ENCODE measurements at places on chromosomes 7 and 10.

DNA sequence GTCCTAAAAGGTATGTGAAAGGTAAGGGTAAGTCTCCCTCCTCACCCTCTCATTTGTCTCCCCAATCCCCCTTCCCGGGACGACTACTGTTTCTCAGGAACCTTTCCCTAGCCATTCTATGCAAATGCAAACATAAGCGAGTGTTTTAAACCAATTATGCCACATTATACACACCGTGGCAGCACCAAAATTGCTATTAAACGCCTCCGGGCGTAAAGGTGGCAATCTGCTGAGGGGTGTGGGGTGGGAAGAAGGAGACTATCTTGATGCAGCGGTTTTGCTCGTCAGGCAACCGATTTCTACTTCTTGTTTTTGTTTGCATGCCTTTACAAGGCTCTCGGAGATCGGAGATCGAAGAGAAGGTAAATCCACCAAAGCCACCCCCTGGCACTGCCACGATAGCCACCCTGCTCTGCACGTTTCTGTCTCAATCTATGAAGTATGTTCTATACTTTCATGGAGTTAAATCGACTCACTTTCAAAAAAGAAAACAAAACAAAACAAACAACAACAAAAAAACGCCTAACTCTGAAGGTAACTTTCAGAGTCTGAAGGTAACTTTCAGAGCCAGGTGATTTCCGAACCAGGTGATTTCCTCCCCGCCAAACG lies 46.0 kb upstream of the CDK1 start:
- DNase-seq = no peak

DNA sequence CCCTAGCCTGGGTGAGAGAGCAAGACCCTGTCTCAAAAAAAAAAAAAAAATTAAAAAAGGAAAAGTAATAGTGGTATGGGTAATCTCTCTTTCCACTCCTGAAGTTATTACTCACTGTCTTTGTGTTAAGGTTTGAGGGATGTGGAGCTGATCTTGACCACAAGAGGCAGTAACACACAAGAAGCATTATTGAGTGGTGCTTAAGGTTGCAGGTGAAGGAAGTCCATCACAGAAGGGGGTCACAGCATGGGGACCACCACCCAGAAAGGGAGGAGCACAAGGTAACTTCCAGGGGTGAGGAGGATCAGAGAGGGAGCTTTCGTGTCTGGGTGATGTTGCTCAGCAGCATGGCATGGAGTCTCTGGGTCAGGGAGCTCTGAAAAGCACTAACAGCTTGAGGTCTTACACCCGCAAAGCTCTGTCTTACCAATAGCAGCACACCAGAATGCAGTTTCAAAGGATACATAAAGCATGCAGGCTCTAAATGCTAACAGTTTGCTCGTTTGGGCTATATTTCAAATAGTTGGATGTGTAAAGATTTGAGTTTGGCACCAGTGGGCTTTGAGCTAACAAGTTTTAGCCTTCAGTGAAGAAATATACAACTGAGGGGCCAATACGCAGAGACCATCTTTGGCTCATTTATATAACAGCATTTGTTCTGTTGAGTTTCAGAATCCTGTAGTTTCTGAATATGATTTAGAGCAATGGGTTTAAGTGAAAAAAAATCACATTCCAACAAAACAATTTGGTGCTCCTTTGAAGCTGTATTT lies 100.4 kb upstream of the DNAJC1 start:
- peak; percentile 4 for DNase-seq

DNA sequence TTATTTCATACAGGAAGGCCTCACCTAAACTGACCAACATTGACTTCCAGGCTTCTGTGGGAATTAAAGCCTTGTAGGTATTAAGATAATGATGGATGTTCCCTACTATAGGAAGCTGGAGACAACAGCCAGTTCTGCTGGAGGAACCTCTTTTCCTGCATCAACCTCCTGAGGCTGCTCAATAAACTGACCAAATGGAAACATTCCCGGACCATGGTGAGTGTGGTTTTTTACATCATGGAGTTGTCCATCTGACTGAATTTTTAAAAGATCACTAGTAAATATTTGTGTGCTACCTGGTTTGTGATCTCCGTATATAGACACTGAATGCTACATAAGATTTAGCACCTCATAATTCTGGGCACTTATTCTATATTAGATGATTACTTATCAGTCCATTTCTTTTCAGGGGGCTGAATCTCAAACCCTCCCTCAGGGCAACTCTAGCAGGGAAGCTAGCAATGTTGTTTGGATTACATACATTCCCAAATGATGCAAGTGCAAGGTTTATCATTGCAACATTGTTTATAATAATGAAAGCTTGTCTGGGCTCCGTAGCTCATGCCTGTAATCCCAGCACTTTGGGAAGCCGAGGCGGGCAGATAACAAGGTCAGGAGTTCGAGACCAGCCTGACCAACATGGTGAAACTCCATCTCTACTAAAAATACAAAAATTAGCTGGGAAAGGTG lies 21.5 kb upstream of the SMKR1 start:
- no peak for DNase-seq

GRCh38 chr7:12623885-12624498 lies 53.5 kb downstream of the SCIN start:
- peak; percentile 64 for DNase-seq

DNA sequence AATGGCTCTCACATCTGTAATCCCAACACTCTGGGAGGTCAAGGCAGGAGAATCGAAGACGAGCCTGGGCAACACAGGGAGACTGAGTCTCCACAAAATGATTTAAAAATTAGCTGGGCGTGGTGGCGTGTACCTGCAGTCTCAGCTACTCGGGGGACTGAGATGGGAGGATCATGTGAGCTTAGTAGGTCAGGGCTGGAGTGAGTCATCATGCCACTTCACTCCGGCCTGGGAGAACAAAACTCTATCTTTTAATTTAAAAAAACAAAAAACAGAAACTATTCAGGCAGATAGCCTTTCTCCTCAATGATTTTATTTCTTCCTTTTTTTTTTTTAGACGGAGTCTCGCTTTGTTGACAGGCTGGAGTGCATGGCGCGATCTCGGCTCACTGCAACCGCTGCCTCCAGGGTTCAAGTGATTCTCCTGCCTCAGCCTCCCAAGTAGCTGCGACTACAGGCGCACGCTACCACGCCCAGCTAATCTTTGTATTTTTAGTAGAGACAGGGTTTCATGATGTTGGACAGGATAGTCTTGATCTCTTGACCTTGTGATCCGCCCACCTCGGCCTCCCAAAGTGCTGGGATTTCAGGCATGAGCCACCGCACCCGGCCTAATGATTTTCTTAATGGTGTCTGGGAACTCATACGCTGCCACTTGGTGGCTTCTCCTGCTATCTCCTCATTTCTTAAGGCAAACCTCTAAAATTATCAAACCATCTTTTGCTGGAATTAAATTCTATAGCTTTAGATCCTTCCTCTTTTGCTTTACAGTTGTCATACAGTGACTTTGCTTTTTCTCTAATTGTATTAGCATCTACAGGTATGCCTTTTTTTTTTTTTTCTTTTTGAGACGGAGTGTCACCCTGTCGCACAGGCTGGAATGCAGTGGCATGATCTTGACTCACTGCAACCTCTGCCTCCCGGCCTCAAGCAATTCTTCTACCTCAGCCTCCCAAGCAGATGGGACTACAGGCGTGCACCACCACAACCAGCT lies 22.9 kb downstream of the SRPK2 start:
- no peak for DNase-seq

DNA sequence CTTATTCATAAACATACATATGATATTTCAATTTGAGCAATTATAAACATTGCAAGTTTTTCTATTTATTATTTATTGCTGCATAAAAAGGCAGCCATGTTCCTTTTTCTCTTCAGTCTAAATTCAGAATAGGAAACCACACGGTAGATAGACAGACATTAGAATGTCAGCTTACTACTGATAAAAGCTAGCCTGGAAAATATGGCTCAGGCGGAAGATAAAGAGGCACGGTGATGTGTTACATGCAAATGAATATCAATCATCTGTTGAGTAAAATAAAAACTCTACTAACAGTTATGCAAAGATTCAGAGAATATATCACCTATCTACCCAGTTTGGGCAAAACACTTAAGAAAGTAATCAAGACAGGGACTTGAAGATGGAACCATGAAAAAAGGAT lies 73.5 kb upstream of the PDSS1 start:
- no peak for DNase-seq

GRCh38 chr10:99170116-99170675 lies 65.5 kb downstream of the HPSE2 start:
- no peak for DNase-seq

DNA sequence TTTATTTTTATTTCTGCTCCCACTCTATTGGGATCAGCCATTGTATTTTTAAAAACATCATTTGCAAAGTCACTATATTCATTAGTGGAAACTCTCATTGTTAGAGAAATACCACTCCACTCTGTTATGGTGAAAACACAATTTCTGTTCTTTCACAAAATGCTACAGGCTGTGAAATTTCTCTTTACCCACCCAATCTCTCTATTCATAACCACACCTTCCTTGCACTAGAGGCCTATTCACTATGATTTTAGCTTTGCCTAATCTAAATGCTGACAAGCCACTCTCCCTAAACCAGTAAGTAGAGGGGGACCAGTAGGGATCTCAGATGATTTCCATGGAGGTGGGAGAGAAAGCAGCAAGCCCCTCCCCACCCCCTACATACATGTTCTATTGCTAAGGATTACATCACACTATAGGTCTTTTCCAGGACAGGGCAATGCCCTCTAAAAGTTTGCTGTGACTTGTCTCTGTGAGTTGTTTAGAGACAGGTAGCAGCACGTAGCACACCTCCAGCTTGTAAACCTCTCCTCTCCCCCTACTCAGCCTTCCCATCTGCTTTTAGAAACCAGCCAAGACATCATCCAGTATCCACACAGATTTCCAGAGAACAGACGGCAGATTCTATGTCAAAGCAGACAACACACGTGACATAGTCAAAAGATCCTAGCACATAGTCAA lies 58.3 kb upstream of the PPP1R3C start:
- no peak for DNase-seq

DNA sequence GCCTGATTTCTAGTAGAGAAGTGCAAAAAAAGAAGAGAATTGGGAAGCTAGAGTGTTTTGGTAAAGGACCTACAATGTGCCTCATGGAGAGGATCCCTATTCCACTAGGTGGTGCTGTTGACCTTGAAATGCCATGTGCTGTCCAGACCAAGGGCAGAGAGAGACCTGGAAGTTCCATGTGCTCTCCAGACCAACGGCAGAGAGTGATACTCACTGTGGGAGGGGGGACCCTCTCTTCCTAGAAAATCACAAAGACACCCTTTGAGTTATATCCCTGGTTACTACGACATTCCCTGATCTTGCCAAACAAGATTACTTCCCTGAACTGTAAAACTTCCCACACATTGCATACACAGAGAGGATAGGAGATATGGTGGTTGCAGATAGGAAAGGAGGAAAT lies 212.7 kb upstream of the ZNF804B start:
- peak; percentile 74 for DNase-seq

DNA sequence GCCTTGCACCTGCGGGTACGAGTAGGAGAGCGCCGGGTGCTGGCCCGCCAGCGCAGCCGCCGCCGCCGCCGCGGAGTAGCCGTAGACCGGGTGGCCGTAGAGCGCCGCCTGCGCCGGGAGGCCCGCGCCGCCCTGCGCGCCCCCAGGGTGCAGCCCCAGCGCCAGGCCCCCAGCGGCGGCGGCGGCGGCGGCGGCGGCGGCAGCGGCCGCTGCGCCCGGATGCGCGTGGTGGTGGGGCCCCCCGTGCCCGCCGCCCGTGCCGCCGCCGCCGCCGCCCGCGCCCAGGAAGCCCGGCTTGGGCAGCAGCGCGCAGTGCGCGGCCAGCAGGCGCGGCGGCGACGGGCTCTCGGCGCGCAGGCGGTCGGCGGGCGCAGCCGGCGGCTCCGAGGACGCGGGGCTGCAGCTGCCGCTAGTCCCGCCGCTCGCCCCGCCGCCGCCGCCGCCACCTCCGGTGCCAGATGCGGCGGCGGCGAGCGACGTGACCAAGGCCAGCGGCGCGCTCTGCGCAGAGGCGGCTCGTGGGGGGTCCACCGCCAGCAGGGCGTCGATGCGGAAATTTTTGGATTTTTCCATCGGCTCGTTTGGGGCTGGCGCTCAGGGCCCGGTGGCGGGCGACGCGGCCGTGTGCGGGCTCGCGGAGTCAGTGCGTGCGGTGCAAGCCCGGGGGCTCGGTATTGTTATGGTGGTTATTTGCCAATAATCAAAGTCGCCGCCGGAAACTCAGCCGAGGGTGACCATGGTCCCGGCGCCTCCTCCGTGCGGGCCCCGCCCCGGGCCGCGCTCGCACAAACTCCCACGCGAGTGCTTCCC lies 480 bp downstream of the MNX1 start:
- no peak for DNase-seq

- no peak for DNase-seq
Observed at GRCh38 chr10:110020265-110020664, 12.5 kb downstream of the ADD3 start.

- no peak for DNase-seq
Observed at GRCh38 chr10:72509206-72509799, 116.6 kb downstream of the MICU1 start.

- DNase-seq = no peak
Observed at GRCh38 chr10:125102246-125102645, 58.1 kb downstream of the CTBP2 start.

DNA sequence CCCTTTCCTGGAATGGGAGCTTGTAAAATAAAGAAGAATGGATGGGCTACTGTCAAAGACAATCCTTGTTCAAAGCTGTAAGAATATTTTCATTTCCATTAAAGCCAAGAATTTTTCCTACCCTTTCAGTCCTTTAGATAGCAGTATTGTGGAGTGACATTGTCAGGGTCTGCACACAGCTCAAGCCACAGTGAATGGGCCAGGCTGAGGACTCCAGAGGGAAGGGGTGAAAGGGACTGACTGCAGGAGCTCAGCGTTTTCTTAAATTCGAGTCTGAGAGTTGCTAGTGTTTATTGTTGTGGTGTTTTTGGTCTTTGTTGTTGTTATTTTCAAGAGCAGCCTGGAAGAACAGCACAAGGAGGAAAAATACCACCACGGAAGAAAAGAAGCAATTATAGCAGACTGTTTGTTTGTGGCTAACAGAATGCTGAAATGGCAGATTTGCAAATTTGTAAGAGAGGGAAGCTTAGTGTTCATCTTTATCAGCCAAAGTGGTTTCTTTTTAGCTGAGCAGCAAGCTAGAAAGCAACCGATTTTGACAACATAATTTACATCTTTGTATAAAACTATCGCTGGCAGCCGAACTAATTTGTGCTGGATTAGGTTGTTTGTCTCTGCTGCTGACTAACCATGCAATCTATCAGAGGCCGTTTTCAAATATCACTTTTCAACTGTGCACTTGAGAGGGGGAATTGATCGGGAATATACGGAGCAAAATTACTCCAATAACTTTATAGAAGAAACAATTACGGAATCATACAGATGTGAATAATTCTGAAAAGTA lies 192.1 kb downstream of the LRMDA start:
- DNase-seq = no peak

All from COLO829 (cell line).